Panc1 (cell line): ENCODE measurements at places on chromosomes 3 and 15.

GRCh38 chr3:179182902-179183301 is 34.7 kb downstream of the PIK3CA start:
- no peak for DNase-seq

DNA sequence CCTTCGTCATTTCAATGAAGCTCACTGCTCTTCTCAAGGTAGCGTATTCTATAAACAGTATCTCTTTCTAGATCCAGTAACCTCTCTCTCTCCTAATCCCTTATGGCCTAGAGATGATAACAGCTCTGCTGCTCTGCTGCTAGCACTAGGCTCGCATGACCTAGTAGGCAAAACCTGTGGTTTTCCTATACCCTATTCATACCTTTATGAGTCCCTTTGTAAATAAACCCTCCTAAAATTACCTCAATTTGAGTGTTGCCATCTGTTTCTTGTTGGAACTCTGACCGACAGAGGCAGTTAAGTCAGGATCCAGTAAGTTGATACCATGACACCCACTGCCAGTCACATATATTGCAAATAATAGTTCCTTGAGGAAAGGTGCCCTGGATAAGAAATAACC is 7.3 kb downstream of the CCDC14 start:
- no peak for DNase-seq

- DNase-seq: no peak
Measured at GRCh38 chr3:157241599-157241998, 81.7 kb upstream of the CCNL1 start.

GRCh38 chr3:163552659-163552966 is 1525.7 kb downstream of the SI start:
- DNase-seq: no peak

DNA sequence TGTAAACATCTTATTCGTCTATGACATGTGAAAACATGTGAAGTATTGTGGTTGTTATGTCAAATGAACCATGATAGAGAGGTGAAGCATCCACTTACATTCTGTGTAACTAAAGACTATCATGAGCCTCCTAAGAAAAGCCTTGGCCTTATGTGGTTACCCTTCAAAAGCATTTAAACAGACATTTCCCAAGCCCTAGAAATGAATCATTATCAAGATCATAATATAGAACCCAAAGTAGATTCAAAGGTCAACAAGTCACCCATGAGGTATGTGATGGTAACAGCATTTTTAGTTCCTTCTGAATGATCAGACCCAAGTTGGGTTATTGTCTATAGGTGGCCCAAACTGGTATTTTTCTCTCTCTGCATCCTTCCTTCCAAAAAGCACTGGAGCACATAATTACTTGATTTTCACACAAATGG is 408.0 kb downstream of the TBL1XR1 start:
- no peak for DNase-seq

DNA sequence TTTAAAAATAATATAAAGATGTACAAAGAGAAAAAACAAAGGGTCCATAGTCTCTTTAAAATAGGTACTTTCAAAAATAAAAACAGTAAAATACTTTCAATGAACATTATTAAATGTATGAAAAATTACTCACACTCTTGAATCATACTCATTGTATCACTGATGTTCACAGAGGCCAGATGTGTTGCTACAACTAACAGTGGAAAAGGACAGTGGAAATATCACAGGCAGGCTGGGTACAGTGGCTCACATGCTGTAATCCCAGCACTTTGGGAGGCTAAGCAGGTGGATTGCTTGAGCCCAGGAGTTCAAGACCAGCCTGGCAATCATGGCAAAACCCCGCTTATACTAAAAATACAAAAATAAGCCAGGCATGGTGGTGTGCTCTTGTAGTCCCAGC is 26.8 kb downstream of the NPHP3 start:
- DNase-seq: no peak

GRCh38 chr3:42702066-42702951 is at the start of gene HHATL:
Gene HHATL (minus strand): TSS chr3:42702798. CDS start chr3:42700826, 1,972 bp downstream.
- no peak for DNase-seq

DNA sequence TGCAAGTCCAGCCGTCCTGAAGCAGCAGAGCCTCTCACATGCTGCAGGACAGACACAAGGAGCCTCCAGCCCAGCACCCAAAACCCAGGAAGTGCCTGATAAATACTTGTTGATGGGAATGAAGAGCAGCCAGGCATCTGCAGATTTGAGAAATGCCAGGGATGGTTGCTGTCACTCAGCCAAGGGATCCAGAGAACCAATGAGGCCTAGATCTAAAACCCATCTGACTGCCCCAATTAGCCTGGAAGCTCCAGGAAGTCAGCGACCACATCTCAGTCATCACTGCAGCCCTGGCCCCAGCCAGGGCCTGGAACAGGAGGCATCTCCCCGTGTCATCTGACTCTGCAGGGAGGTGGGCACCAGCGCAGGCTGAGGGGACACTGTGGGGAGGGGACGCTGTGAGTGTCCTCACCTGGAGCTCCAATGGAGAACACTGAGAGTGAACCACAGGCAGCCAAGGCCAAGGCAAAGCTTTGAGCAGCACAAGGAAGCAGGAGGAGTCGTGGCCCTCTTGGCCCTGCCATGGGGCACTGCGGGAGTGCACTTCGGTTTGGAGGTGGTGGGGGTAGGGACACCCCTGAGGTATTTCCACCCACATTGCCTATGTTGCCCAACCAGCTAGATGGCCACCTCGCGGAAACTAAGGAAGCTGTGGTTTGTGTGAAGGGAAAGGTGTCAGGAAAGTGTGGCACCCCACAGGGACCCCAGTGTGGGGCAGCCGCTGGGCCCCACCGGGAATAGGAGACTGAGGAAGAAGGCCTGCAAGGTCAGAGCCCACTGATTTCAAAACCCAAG is 229.5 kb downstream of the VPS13C start:
- DNase-seq: no peak

GRCh38 chr15:78749831-78750230 is 61.4 kb downstream of the ADAMTS7 start:
- DNase-seq: no peak

DNA sequence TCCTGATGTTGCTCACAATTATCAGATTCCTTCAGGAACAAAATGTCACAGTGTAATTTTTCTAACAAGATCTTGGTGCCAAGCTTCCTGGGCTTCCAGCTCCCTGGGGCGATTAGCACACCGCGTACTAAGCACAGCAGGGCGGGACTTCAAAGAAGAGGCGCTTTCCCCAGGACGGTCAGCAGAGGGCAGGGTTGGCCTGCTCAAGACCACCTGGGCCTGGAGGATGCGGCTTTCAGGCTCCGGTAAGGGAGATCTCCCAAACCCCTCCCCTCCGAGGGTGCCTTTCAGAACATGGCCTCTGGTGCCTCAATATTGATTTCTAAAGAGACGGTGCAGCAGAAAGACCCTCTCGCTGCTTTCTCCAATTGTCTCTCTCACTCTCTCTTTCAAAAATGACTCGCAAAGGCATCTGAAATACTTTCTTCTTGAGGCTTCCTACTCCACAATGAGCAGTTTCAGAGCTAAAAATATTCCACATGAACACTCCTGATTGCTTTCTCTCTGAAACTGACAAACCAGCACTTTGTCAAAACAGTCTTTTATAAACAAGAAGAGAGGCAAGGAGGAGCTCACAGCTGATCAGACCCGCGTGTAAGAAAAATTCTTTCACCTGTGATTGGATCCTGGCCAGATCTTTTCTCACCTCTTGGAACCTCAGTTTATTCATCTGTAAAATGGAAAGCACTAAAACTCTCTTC is 154.0 kb downstream of the ADAMTS9 start:
- peak; percentile 38 for DNase-seq

- no peak for DNase-seq
Measured at GRCh38 chr15:24877174-24877573, 77.6 kb upstream of the SNRPN start.

DNA sequence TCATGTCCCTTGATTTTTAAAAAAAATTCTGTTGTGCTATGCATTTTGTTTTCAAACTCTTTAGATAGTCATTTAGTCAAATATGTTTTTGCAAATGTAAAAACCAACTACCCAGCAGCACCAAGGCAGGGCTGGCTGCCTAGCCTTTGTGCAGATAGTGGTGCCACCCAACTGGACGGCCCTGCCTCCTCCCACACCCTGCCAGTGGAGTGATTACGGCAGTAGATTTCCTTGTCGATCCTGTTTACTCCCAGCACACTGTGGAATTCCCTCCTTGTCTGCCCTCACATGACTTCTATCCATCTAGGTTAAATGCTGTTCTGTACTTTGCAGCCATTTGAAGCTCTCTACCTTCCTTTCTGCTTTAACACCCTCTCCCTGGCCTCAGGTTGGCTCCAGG is 79.4 kb upstream of the PLXNA1 start:
- no peak for DNase-seq

- no peak for DNase-seq
Measured at GRCh38 chr3:159654183-159655134, 334.2 kb upstream of the IL12A start.

DNA sequence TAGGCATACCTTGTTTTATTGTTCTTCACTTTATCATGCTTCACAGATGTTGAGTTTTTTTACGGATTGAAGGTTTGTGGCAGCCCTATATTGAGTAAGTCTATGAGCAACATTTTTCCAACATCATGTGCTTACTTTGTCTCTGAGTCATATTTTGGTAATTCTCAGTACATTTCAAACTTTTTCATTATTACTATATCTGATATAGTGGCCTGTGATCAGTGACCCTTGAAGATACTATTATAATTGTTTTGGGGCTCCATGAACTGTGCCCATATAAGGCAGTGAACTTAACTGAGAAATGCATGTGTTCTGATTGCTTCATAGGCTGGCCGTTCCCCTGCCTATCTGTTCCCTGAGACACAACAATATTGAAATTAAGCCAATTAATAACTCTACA is 42.8 kb upstream of the NSMCE3 start:
- DNase-seq: no peak

- no peak for DNase-seq
Measured at GRCh38 chr15:74109713-74110112, 20.7 kb upstream of the ISLR2 start.

GRCh38 chr15:72796515-72797337 is 13.2 kb upstream of the ADPGK start:
- no peak for DNase-seq

GRCh38 chr3:15630646-15631350 is 29.3 kb downstream of the BTD start:
- no peak for DNase-seq

DNA sequence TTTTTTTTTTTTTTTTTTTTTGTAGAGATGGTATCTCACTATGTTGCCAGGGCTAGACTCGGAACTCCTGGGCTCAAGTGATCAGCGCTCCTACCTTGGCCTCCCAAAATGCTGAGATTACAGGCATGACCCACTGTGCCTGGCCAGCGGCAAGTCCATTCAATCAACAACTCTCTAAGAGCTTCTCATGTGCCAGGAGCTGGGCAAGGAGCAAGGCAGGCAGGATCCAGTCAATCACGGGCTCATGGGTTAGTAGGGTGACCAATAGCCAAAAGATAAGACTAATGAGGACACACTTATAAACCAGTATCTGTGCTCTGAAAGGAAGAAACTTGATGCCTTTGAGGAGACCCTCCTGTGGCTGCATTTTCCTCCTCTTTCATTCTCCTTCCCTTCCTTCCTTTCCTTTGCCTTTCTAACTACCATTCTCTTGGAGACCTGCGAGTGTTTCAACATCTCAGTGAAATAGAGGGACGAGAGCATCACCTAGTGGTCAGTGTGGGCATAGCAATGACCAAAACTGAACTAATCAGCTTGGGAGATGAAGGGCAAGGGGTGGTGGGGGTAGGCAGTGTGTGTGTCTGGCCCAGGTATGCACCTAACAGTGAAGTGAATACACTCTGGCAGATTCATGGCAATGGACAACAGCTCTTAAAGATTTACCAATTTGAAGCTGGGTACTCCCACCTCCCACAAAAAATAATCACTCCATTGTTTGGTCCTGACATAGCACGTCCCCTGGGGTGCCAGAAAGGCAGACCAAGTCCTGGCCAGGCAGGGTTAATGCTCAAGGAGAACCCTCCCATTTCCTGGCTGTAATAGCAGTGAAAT is 6.3 kb downstream of the RPP25 start:
- DNase-seq: peak; percentile 89

DNA sequence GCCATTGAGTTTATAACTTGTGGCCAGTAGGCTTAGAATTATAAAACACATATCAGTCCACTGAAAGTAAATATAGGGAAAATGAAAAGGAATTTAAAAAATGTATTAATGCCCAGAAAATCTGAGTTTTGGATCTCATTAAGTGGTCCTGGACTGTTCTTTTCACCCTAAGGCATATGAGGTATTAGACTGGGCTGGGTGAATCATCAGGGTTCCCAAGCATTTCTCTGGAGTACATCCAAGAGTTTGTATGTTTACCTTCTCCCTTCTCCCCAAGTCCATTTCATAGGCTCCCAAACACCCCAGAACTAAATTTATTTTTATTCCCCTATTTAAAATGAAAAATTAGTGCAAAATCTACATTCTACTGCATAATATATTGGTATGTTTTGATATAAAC is 31.9 kb upstream of the SPTSSB start:
- DNase-seq: no peak

DNA sequence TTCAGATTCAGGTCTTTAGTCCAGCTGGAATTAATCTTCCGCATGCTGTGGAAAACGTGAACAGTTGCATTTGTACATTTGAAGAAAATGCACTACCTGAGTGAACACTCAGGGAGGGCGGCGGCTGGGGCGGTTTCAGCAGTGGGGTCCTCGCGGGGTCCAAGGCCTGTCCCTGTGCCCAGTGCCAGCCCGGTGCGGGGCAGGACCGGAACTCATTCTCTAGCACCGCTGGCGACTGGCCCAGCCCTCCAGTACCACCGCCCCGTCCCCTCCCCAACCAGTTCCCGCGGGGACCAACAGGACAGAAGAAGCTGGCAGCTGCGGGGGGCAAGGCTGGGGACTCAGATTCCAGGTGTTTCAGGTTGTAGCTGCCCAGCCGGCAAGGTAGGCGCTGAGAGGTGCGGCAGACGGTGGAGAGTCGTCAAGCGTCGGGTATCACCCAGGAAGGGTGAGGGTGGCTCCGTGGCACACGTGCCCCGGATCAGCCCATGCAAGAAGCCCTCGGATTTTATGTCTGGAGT is 72.2 kb upstream of the ARNT2 start:
- DNase-seq: no peak

DNA sequence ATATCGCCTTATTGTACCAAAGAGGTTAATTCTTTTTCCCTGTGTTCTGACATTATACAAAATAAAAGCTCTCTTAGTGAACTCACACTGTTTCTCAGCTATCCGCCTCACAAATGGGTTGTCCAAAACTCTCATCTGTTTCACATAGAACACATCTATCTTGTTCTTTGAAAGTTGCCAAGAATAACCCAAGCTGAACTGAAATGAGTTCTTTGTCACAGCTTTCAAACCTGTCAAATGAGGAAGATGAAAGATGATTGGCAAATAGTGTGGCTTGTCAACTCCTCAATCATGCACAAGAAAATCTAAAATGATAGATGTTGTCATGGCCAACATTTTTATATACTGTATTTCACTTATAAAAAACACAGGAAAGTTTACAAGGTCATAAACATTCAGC is 168.1 kb upstream of the OSTN start:
- no peak for DNase-seq

GRCh38 chr15:34501131-34501530 is 63.5 kb upstream of the GOLGA8A start:
- no peak for DNase-seq
